Stimulated activated CD4-positive, alpha-beta T cell treated with anti-CD3 and anti-CD28 coated beads, Interleukin-1b, Interleukin-23, amount 100 ng/mL, for 48 hours (primary cell): ENCODE measurements at places on chromosomes 5 and 9.

DNA sequence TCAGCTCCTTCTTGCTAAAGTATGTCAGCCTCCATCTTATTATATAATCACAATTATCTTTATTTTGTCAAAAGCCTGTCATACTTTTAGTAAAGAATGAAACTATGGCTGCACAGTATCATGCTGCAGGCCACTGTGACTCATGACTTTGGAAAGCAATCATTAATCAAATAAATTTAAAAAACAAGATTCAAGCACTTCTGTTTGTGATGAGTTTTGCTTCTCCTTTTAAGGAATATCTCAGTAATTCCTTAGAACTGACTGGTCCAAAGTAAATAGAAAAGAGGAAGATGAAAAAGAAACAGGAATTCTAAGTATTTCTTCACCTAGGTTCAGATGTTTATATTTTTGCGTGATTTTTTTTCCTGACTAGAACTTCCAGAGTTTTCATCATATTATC, 83.1 kb downstream of the EDIL3 start:
- DNase-seq, result no peak

DNA sequence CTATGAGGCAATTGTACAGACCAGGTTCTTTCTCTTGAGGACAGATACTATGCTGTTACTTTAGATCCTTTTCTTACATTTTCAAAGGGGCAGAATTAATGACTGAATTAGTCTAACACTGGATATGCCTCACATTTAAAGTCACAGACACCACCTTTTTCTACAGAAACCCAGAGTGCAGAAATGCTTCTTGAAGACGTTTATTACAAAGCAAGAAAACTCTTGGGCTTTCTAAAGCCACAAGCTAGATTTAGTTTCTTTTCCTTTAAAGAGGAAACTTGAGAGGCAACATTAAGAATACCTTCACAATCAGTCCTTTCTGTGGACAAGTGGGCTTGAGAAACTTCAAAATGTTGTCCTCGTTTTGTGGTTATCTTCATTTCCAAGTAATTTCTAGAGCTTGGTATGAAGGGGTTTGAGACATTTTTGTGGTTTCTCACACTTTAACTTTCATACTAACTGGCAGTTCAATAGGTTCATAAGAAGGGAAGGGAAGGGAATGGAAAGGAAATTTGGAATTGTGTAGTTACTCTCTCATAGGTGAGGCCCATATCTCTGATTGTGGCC, 527.4 kb downstream of the RASEF start:
- DNase-seq, result no peak

GRCh38 chr9:33198165-33198564, 31.0 kb upstream of the B4GALT1 start:
- no peak for DNase-seq

DNA sequence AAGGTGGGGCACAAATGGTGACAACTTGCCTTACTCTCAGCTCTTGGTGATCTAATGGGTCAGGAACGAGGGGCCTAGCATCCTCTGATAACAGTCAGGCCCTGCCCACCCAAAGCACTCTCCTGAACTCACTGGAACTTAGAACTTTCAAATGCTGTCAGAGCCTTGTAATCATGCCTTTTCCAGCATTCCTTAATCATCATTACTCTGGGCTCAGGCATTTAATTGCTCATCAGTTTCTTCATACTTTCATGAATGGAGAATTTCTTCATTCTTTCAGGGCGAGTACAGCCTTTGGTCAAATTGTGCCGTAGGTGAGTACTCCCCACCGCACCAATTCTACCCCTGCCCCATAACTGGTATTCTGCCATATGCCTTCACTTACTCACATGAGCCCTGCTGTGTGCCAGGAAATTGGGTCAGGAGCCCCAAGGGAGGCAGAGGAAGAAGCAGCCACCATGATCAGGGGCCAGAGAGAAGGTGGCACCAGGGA, 30.2 kb upstream of the DUSP1 start:
- DNase-seq, result no peak

DNA sequence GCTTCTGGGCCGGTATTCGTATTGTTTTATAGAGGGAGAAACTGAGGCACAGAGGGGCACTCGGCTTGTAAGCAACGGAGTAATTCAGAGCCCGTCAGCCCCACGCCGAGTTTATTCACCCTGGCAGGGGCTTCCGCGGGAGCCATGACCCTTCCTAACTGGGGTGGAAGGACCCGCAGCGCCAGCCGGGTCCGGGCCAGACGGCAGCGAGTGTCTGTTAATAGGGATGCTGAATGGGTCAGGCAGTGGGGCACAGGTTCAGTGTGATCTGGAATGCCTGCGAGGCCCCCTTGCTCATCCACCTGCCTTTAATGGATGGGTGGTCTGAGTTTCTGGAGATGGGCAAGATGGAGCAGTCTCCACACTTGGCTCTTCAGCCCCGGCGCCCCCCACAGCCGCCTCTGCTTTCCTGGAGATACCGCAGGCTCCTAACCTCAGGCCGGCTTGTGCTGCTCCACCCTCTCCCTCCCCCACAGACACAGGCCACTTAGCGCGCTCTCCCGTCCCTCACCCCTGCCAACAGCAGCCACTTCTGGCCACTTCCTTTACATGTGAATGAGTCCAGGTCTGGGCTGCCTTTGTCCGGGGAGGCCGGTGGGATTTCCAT, 147.1 kb downstream of the ERCC6L2 start:
- no peak for DNase-seq

- DNase-seq, result no peak
Observed at GRCh38 chr5:57745029-57745428, 262.4 kb upstream of the ACTBL2 start.

DNA sequence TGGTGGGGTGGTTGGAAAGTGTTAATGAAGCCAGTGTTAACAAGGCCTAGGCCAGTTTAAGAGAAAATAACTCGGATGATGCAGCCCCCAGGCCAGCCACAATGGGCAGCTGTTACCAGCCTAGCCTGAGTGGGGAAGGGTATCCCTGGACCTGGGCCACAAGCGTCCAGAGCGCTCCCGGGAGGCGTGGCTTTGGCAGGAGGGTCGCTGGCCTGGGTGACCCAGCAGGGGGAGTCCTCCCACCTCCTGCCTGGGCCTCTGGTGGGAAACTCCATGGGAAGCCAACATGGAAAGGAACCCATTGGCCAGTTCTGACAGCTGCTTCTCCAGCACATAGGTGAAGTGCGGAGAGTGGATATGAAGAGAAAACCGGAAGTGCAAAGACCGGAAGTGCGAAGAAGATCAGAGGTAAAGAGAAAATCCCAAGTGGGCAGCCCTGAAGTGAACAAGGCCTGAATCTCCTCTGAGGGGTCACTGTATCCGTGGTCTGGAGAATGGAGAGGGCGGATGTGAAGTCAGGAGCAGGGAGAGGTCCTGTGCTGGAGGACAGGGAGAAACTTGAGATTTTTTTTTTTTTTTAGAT, 79.0 kb downstream of the ADCY2 start:
- DNase-seq, result no peak
